Lower lobe of right lung (tissue), 2 donors: ENCODE measurements at places on chromosomes 2 and 18. TPM values are rescaled to one million over a fixed set of nuclear protein-coding genes. Genes with fewer than 3 reads are reported as not detected.
A peak's percentile ranks its signal among the peaks of the same experiment; 100 is the strongest.

- H3K27me3 ChIP-seq, result peaks cover 5% of the 10 kb centered on the region
- H3K4me1 ChIP-seq, result peaks cover 2% of the 10 kb centered on the region
- DNase-seq, result no peak
- H3K36me3 ChIP-seq, result no peaks in the 10 kb centered on the region
- H3K4me3 ChIP-seq, result no peak overlapping the region
Measured at GRCh38 chr2:101972621-101973434, 18.9 kb upstream of the IL1R2 start.

Gene MAP3K19
- 7.2 TPM for total RNA-seq

Gene SPAST
- 18.7 TPM for total RNA-seq

DNA sequence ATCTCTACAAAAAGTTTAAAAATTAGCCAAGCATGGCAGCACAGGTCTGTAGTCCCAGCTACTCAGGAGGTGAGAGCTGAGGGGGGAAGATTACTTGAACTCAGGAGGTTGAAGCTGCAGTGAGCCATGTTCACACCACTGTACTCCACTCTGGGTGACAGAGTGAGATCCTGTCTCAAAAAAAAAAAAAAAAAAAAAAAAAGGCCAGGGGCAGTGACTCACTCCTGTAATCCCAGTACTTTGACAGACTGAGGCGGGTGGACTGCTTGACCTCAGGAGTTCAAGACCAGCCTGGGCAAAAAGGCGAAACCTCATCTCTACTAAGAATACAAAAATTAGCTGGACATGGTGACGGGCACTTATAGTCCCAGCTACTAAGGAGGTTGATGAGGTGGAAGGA lies 37.0 kb downstream of the PUM2 start:
- H3K27me3 ChIP-seq, result no peaks in the 10 kb centered on the region
- H3K4me3 ChIP-seq, result no peak overlapping the region
- peaks cover 97% of the 10 kb centered on the region for H3K36me3 ChIP-seq
- no peak for DNase-seq
- no peak overlapping the region for H3K27ac ChIP-seq
- H3K4me1 ChIP-seq, result peaks cover 6% of the 10 kb centered on the region

- no peaks in the 10 kb centered on the region for H3K27me3 ChIP-seq
- peaks cover 68% of the 10 kb centered on the region for H3K4me1 ChIP-seq
- no peak overlapping the region for H3K27ac ChIP-seq
- no peak for DNase-seq
Measured at GRCh38 chr2:191253476-191253875, 8.3 kb downstream of the MYO1B start.

GRCh38 chr2:63764630-63765029 lies 77.1 kb upstream of the UGP2 start:
- no peak overlapping the region for H3K4me3 ChIP-seq
- H3K27me3 ChIP-seq, result no peaks in the 10 kb centered on the region
- no peaks in the 10 kb centered on the region for H3K36me3 ChIP-seq
- H3K4me1 ChIP-seq, result no peaks in the 10 kb centered on the region
- H3K27ac ChIP-seq, result no peak overlapping the region

Gene ALPI
- not detected for total RNA-seq

DNA sequence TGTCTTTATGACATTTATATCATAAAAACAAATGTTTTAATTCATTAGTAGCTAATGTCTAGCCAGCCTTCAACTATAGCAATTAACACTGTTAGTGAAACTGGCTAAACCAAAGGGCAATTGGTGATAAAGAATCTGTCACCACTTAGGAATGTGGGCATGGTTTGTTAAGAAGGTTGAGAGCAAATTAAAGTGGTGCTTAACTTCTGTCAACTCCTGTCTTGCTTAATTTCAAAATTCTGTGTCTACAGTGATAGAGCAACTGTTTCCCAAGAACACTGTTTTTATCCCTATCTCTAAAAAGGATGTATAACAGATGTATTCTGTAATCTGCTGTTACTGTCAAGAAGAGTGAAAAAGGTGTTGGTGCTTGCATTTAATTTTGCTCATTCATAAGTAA lies 36.5 kb downstream of the CFAP36 start:
- H3K27me3 ChIP-seq, result no peaks in the 10 kb centered on the region
- H3K4me1 ChIP-seq, result no peaks in the 10 kb centered on the region
- no peak overlapping the region for H3K4me3 ChIP-seq
- peak overlapping the region; percentile 38 for H3K27ac ChIP-seq
- peaks cover 84% of the 10 kb centered on the region for H3K36me3 ChIP-seq
- no peak for DNase-seq

Gene LYG2
- total RNA-seq, result not detected

GRCh38 chr2:105309147-105309545 lies 20.4 kb downstream of the TGFBRAP1 start:
- H3K36me3 ChIP-seq, result peaks cover 30% of the 10 kb centered on the region
- peak; percentile 56 for DNase-seq
- no peak overlapping the region for H3K27ac ChIP-seq
- H3K4me1 ChIP-seq, result peaks cover 8% of the 10 kb centered on the region
- H3K4me3 ChIP-seq, result no peak overlapping the region
- no peaks in the 10 kb centered on the region for H3K27me3 ChIP-seq

GRCh38 chr2:189559579-189560272 lies 20.9 kb downstream of the SLC40A1 start:
- peaks cover 41% of the 10 kb centered on the region for H3K4me1 ChIP-seq
- DNase-seq, result no peak
- H3K4me3 ChIP-seq, result no peak overlapping the region
- H3K27ac ChIP-seq, result no peak overlapping the region
- H3K36me3 ChIP-seq, result peaks cover 47% of the 10 kb centered on the region
- no peaks in the 10 kb centered on the region for H3K27me3 ChIP-seq

Gene CERKL
- 1.7 TPM for total RNA-seq

- H3K27me3 ChIP-seq, result no peaks in the 10 kb centered on the region
- DNase-seq, result no peak
- no peaks in the 10 kb centered on the region for H3K4me1 ChIP-seq
Measured at GRCh38 chr2:41779888-41780287, 267.9 kb upstream of the PKDCC start.

GRCh38 chr18:64614446-64614845 lies 465.6 kb upstream of the LINC00305 start:
- H3K27ac ChIP-seq, result no peak overlapping the region
- H3K4me3 ChIP-seq, result no peak overlapping the region
- no peak for DNase-seq
- no peaks in the 10 kb centered on the region for H3K27me3 ChIP-seq
- H3K36me3 ChIP-seq, result no peaks in the 10 kb centered on the region
- no peaks in the 10 kb centered on the region for H3K4me1 ChIP-seq

DNA sequence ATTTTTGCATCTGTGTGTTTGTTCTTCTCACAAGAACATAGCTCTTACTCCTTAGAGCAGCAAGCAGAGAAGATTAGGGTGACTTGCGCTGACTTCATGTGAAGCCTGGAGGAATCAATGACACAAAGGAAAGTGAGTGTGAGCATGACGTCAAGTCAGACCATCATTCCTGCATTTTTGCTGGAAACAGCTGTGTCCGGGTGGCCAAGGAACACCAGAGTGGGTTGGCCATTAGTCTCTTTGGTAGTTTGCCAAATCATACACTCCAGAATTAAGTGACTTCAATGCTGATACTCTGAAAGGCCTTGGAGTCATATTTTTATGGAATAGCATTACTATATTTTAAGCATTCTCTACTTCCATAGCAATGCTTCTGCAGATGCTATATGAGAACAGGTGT lies 597.2 kb downstream of the DCDC2C start:
- H3K4me1 ChIP-seq, result no peaks in the 10 kb centered on the region
- no peaks in the 10 kb centered on the region for H3K36me3 ChIP-seq
- no peak for DNase-seq
- H3K27me3 ChIP-seq, result no peaks in the 10 kb centered on the region
- H3K4me3 ChIP-seq, result no peak overlapping the region
- no peak overlapping the region for H3K27ac ChIP-seq

- H3K36me3 ChIP-seq, result no peaks in the 10 kb centered on the region
- H3K27me3 ChIP-seq, result no peaks in the 10 kb centered on the region
- H3K4me1 ChIP-seq, result no peaks in the 10 kb centered on the region
- DNase-seq, result no peak
- no peak overlapping the region for H3K27ac ChIP-seq
Measured at GRCh38 chr18:36330435-36331052, 33.0 kb downstream of the FHOD3 start.

GRCh38 chr2:181907057-181907456 lies 15.5 kb downstream of the ITPRID2 start:
- DNase-seq, result no peak
- H3K4me1 ChIP-seq, result peaks cover 57% of the 10 kb centered on the region
- no peaks in the 10 kb centered on the region for H3K27me3 ChIP-seq
- no peak overlapping the region for H3K27ac ChIP-seq

DNA sequence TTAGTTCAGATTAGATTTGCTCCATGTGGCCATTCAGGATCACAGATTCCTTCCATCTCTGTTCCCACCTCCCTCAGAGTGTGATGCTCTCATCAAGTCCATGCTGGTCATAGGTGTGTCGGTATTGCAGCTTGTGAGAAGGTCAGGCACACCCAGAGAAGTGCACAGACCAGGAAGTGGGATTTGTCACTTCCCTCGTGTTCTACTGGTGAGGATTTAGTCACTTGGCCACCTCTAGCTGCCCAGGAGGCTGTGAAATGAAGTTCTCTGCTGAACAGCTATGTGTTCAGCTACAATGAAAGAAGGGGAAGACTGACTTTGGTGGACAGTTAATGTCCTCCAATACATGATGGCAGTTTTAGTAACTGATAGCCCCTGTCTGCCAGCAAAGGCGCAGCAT lies 3.5 kb upstream of the LANCL1 start:
- no peaks in the 10 kb centered on the region for H3K27me3 ChIP-seq
- DNase-seq, result no peak
- no peak overlapping the region for H3K4me3 ChIP-seq
- peaks cover 10% of the 10 kb centered on the region for H3K4me1 ChIP-seq

Gene GATA6
- total RNA-seq, result 22.1 TPM

GRCh38 chr2:128812183-128812940 lies 493.7 kb upstream of the HS6ST1 start:
- no peak overlapping the region for H3K27ac ChIP-seq
- no peaks in the 10 kb centered on the region for H3K36me3 ChIP-seq
- no peaks in the 10 kb centered on the region for H3K4me1 ChIP-seq
- no peak for DNase-seq

DNA sequence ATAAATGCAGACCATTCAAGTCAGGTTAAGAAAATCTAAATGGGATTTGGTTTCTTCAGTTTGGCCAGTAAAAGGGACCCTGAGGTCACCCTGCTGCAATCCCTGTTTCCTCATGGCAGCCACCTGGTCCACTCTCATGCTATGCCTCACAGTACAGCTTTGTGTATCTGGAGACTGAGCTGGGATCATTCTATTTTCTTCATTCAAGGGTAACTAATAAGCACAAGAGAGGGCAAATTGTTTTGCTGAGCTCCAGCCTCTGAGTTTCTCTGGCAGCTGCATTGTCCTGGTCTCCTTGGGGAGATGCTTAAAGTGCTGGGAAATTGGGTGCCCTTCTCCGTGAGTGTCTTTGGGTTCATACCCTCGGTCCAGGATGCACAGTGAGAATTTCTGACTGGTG lies 18.5 kb upstream of the BCL2L11 start:
- no peak for DNase-seq
- no peaks in the 10 kb centered on the region for H3K4me1 ChIP-seq
- H3K27me3 ChIP-seq, result no peaks in the 10 kb centered on the region
- no peak overlapping the region for H3K4me3 ChIP-seq
- no peak overlapping the region for H3K27ac ChIP-seq
- H3K36me3 ChIP-seq, result no peaks in the 10 kb centered on the region

DNA sequence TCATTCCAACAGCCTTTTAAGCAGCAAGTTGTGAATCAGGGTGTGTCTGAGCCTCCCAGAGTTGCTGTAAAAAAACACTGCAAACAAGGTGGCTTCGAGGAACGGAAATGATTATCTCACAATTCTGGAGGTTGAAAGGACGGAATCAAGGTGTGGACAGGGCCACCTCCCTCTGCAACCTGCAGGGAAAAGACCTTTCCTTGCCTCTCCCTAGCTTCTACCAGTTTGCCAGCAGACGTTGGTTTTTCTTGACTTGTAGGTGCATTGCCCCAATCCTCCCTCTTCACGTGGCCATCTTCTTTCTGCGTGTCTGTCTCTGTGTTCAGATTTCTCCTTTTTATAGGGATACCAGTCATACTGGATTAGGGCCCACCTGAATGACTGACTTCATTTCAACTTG lies 24.8 kb upstream of the TMEM131 start:
- no peak overlapping the region for H3K27ac ChIP-seq
- no peak overlapping the region for H3K4me3 ChIP-seq
- H3K27me3 ChIP-seq, result peaks cover 5% of the 10 kb centered on the region
- DNase-seq, result no peak

Gene CCDC141
- total RNA-seq, result 40.5 TPM

Gene TRAF3IP1
- total RNA-seq, result 21.7 TPM

DNA sequence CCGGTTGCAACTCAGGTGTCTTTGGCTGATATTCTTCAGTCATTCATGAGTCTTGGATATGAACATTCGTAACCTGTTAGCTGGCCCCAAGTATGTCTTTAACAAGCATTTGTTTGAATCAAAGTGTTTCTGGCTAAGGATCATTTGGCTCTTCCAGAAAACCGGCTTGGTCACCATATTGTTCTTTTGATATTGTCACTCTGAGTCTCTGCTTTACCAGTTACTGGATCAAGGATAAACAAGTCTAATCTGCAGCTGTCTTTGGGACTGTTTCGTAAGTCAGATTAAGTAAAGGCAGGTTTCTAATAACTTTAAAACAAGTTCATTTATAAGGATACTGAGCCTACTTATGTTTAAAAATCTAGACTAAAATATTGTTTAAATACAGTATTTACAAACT lies 49.1 kb downstream of the KDM3A start:
- H3K4me1 ChIP-seq, result no peaks in the 10 kb centered on the region
- DNase-seq, result no peak
- H3K4me3 ChIP-seq, result no peak overlapping the region
- no peak overlapping the region for H3K27ac ChIP-seq
- H3K27me3 ChIP-seq, result no peaks in the 10 kb centered on the region
- peaks cover 94% of the 10 kb centered on the region for H3K36me3 ChIP-seq

Gene ATG4B
- total RNA-seq, result 62.7 TPM

GRCh38 chr18:49206717-49207116 lies 253.7 kb downstream of the DYM start:
- no peak overlapping the region for H3K27ac ChIP-seq
- H3K4me1 ChIP-seq, result no peaks in the 10 kb centered on the region
- H3K4me3 ChIP-seq, result no peak overlapping the region
- H3K36me3 ChIP-seq, result no peaks in the 10 kb centered on the region

DNA sequence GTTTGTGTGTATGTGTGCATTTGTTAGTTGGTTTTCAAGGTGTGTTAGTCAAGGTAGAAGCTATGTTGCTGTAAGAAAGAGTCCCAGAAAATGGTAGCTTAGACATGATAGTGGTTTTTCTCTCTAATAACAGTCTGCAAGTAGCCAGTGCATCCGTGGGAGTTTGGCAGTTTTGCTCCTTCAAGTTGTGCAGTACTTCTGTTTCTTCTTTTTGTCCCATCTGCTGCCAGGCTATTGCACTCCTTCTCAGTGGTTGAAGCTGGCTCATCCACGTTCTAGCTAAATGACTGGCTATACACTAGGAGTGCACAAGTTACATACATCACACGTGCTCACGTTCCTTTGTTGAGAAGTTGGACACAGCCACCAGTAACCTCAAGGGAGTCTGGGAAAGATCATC lies 134.7 kb downstream of the ASXL3 start:
- H3K27ac ChIP-seq, result no peak overlapping the region
- H3K27me3 ChIP-seq, result no peaks in the 10 kb centered on the region
- H3K4me1 ChIP-seq, result no peaks in the 10 kb centered on the region

- no peak overlapping the region for H3K4me3 ChIP-seq
- DNase-seq, result no peak
- no peaks in the 10 kb centered on the region for H3K4me1 ChIP-seq
- H3K27me3 ChIP-seq, result no peaks in the 10 kb centered on the region
- no peak overlapping the region for H3K27ac ChIP-seq
- H3K36me3 ChIP-seq, result no peaks in the 10 kb centered on the region
Measured at GRCh38 chr2:201987426-201987825, 46.2 kb upstream of the FZD7 start.

GRCh38 chr2:67686254-67686653 lies 289.1 kb downstream of the ETAA1 start:
- no peak overlapping the region for H3K27ac ChIP-seq
- DNase-seq, result no peak
- H3K27me3 ChIP-seq, result no peaks in the 10 kb centered on the region
- no peaks in the 10 kb centered on the region for H3K36me3 ChIP-seq
- H3K4me1 ChIP-seq, result no peaks in the 10 kb centered on the region
- no peak overlapping the region for H3K4me3 ChIP-seq

Gene RNF152
- 13.4 TPM for total RNA-seq
